ENCODE measurements at places on chromosomes 5 and 9.

- DNase-seq: no peak
Observed at GRCh38 chr9:89746385-89747116, 141.7 kb downstream of the GADD45G start.

- DNase-seq: no peak
Observed at GRCh38 chr9:7545371-7546165, 254.0 kb downstream of the DMAC1 start.

- DNase-seq: no peak
Observed at GRCh38 chr9:106731910-106732309, 131.1 kb upstream of the ZNF462 start.

DNA sequence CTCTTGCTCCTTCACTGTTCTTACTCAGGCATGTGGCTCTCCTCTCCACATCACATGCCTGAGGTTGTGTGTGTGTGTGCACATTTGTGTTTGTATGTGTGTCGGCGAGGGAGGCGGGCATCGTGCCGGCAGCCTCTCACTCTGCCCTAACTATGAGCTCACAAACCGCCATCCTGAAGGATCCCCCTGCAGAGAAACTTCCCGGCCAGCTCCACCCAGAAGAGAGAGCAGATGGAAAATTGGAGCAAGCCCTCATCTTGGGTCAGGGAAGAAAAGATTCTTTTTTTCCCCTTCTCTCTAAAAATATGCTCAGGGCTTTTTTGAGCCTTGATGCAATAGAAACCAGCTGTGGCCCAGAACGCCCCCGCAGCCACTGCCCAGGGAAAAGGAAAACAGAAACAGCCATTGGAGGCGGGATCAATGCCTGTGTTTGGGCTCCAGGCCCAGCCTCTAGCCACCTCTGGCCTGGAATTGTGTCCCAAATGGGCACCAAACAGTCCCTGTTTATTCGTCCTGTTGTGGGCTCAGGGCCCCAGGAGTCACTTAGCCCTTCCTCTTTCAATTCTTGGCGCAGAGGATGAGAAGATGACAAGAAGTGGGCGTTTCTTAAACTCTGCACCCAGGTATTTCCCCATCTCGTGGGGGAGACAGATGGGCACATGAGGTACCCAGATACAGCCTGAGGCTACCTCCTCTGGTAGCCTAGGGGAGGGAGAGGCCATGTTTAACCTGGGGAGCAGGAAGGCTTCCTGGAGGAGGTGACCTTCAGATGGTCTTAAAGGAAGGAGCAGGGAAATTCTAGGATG, 151.5 kb downstream of the RGS3 start:
- no peak for DNase-seq

DNA sequence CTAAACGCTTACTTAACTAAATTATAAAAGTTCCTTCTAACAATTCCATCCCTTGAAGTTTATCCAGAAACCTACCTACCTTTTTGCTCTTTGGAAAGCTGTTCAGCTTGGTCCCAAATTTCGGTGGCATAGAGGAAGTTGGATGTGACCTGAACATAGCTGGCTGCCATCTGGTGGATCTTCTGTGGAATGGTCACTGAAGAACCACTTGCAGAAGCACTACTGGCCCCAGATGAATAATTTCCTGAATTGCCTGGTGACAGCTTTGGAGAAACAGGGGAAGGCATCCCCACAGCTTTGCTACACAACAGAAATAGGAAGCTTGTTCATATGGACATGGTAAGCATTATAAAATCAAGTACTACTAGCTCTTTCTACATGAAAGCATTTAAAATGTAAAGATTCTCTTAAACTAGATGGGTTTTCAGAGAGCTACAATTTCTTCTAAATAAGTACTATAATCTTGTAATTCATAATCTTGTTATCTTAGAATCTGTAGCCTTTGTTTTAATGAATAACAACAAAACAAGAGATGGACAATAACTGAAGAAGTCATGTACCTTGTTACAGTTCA, 9.9 kb downstream of the LEAP2 start:
- DNase-seq: no peak

GRCh38 chr5:148746826-148747535, 79.4 kb upstream of the ADRB2 start:
- DNase-seq: no peak

DNA sequence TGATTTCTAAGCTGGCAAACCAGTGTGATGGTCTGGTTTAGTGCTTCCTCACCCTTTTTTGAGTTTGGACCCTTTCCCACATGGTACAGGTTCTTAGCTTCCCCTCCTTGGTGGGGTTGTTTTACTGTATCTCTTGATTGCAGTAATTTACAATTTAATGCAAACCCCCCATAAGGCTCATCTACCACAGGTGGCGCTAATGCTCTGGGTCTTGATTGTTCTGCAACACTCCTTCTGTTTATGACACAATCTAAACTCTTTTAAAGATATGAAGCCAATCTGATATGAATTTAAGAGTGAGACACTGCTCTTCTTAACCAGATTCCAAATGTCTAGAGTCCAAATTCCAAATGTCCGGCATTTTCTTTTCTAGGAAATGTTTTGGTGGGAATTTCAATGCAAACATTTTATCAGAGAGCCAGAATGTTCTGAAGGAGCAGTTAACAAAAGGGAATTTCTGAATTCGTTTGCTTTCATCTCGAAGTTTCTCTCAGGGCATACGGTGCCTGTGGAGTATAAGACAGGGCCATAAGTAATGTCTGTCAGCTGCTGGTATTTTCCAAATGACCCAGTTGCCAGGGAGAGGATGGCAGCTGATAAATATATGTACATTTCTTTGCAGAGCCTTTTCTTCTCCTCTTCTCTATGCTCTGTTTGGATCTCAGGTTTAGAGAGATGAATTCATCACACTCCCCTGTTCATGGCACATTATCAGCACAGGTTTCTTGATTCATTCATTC, 246.8 kb downstream of the ARHGAP26 start:
- DNase-seq: no peak

GRCh38 chr9:92895812-92896436, 18.1 kb upstream of the ZNF484 start:
- DNase-seq: no peak

GRCh38 chr5:16726538-16726946, 109.7 kb upstream of the RETREG1 start:
- no peak for DNase-seq

DNA sequence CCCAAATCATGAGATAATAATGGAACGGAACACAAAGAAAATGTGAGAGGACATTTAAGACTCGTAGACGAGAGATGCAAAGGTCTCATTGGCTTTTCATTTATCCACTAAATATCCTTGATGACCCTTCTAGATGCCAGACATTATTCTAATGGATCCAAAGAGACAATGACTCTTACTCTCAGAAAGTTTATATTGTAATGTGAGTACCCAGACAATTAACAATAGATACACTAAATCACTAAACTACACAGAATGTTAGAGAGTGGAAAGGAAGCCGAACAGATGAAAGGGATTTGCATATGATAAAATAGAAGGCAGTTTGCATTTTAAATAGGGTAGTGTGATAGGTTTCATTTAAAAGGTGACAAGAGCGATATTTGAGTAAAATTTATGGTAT, 973.3 kb downstream of the TAF11L14 start:
- no peak for DNase-seq

DNA sequence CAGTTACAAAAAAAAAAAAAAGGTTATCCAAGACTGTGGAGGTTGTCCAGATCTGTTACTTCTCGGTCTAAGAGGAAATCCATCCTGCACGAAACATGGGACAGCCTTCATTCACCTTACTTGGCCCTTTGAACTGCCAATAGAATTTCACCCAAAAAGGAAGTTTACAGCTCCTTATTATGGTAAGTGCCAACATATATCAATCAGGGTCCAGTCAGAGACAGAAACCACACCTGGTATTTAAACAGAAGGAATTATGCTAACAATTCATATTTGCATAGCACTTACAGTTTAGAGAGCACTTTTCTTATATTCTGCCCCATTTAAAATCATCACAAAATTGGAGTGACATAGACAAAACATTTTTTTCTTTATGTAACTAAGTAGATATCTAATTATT, 93.6 kb upstream of the PTPN3 start:
- no peak for DNase-seq

GRCh38 chr5:34043099-34043876, at the start of gene C1QTNF3:
Gene C1QTNF3 (minus strand): TSS chr5:34043213. CDS start chr5:34043125, 88 bp downstream.
- no peak for DNase-seq

GRCh38 chr5:73663860-73664240, 37.9 kb downstream of the ARHGEF28 start:
- no peak for DNase-seq

- DNase-seq: no peak
Observed at GRCh38 chr5:1943481-1943880, 60.8 kb upstream of the IRX4 start.

GRCh38 chr9:97759581-97760288, 62.6 kb upstream of the XPA start:
- no peak for DNase-seq

GRCh38 chr9:89969881-89970639, 365.2 kb downstream of the GADD45G start:
- no peak for DNase-seq

- no peak for DNase-seq
Observed at GRCh38 chr5:84036842-84037241, 316.2 kb upstream of the HAPLN1 start.

DNA sequence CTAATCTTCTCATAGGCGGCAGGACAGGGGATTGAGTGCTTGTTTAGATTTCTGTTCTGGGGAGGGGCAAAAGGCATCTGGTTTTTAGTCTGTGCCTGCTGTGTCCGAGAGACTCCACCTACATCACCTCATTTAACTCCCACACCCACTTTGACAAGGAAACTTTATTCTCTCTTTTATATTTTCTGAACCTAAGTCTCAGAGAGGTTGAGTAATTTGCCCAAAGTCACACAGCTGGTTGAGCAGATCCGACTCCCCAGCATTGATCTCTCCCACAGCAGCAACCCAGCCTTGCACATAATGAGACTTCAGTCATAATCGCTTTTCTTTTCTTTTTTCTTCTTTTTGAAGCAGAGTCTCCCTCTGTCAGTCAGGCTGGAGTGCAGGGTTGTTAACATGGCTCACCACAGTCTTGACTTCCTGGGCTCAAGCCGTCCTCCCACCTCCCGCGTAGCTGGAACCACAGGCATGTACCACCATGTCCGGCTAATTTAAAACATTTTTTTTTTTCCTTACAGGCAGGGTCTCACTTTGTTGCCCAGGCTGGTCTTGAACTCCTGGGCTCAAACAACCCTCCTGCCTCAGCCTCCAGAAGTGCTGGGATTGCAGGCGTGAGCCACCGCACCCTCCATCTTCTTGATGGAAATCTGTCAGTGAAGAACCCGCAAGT, 36.5 kb upstream of the ANKRD33B start:
- DNase-seq: no peak
